RPMI7951 (cell line): ENCODE measurements at places on chromosomes 2 and 18.

- no peak for DNase-seq
Measured at GRCh38 chr2:126145752-126146151, 510.2 kb upstream of the GYPC start.

- DNase-seq, result peak; percentile 48
Measured at GRCh38 chr2:19362094-19362754, 3.8 kb upstream of the OSR1 start.

DNA sequence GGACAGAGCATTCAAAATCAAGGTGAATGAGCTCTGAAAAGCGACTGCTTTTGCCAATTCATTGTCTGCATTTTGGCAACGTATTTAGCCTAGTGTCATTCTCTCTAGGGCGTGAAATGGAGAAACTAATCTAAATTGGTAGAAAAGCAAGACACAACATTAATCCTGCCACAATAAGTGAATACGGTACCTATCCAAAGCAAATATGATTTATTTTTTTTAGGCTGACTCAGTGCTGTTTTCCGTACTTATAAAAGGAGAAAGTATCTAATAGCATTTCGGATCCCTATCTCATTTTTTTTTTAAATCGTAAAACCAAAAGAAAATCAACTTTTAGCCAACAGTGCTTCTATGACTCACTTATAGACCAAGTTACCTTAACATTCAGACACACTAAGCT, 672.5 kb downstream of the LRP1B start:
- no peak for DNase-seq

GRCh38 chr2:69645031-69645431, 1.5 kb upstream of the AAK1 start:
- DNase-seq, result peak; percentile 41

DNA sequence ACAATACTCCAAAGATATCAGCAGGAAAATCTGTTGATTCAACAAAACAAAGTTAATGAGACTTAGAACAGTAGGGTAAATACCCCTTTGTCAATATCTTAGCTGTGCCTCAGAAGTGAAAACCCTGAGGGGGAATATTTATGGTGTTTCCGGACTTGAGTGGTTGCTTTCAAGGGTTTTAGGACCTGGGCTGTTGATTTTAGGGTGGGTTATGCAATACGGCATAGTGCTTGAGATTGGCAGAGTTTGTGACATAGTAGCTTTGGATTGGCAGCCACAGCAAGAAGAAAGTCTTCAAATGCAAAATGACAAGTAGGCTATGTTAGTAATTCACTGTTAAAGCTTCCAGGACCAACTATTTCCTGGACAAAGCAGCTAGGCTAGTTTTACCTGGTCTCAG, 826.3 kb upstream of the CDH2 start:
- DNase-seq, result peak; percentile 43

GRCh38 chr2:1773883-1774282, 29.6 kb upstream of the PXDN start:
- no peak for DNase-seq
